ELR (cell line): ENCODE measurements at places on chromosomes 4 and X.

GRCh38 chr4:95637043-95637600 lies 88.3 kb upstream of the UNC5C start:
- DNase-seq, result no peak

GRCh38 chrX:37776987-37777325 lies 2.9 kb upstream of the CYBB start:
- DNase-seq, result no peak

DNA sequence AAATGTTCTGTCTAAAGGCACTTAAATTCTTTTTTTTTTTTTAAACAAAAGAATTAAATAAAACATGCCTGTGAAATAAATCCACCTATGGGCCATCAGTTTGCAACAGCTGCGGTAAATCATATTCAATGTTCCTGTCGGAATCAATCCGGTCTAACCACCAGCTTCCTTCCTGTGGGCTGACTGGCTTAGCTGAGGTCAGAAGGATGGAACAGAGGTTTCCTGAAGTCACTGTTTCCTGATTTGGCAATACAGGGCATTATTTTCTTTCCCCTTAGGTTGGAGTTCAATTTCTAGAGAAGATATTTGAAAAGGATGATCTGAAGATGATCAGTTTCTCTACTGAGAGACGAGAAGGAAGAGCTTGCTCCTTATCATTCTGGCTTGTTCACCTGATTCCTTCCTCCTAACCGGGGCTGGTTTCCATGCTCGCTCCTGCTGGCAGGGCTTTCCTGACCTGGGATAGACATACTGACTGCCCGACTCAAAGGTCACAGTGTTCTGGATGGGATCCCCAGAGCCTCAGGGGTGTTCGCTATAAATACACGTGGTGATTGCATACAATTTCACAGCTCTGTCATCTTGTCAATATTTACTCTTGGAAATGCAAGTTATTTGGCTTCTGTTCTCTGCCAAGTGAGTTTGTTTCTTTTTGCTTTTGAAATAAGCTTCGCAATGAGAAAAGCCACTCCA lies 21.7 kb downstream of the PDLIM3 start:
- peak; percentile 58 for DNase-seq

DNA sequence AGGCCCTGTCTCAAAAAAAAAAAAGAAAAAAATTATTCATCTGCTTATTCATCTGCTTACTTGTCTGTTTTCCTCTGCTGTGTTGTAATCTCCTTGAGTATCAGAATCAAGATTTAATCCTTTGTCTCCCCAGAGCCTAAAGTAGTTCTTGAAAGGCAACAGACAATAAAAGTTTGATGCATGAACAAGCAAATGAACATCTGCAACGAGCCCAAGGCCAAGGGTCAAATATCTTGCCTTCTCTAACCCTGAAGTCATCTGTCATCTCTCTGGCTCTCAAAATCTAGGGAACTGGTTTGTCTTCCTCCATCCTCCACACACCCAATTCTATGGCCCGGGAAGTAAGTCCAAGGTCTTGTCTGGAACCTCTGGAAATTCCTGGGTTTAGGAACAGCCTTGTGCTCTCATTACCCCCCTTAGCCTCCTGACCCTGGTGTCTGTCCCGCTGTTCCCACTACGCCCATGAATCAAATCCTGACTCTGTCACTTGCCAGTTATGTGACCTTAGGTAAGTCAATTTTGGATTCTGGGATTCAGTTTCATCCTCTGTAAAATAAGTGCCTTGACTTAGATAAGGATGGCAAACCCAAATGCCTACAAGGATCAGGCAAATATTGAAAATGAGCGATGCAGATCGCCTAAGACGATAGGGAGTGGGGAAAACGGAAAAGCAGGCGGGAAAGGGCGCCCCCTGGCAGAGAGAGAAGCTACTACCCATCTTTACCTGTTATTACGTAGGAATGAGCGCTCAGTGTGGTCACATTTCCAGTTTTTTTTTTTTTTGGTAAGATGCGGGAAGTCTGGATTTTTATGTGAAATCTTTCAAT lies 102.7 kb upstream of the DHX15 start:
- peak; percentile 10 for DNase-seq

DNA sequence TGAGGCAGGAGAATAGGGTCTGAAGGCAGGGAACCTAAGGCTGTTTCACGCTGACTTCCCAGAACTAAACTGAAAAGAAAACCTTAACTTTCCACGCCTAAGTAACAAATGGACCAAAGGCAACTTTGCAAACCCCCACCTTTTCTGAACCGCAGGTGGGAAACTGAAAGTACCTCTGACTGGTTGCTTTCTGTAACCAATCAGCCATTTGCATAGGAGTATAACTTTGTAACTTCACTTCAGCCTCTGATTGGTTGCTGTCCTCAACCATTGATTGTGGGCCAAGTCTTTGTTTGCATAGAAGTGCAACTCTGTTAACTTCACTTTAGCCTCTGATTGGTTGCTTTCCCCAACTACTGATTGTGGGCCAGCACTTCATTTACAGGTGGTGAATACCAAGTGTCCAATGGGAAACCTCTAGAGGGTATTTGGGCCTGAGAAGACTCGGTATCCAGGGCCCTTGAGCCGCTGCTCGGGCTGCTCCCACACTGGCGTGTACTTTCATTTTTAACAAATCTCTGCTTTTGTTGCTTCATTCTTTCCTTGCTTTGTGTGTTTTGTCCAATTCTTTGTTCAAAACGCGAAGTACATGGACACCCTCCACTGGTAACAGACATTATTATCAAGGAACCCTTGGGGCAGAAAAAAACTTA lies 121.6 kb upstream of the CBR4 start:
- no peak for DNase-seq

GRCh38 chr4:105277702-105278101 lies 131.0 kb downstream of the TET2 start:
- no peak for DNase-seq

DNA sequence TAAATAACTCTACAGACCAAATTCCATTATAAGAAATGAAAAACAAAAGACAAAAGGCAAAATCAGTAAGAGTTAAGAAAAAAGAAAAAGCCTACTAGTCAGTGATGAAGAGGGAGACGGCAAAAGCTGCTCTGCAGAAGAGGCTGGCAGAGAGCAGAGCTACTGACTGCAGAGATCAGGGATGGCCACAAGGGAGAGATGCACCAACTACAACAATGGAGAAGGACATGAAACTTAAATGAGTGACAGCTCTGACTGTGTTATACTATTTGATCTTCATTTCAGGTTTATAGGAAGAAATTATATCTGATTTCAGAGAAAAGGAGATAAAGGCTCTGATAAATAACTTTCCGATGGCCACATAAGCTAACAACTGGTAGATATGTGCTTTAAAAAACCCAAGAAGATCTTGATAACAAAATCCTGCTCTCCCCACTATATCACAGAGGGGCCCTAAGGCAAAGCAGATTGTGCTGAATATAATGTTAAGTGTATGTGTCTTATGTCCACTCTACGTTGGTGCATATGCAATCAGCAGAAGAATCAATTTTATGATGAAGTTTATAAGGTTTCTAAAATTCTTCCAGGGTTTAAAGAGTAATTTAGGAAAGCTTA lies 58.4 kb upstream of the COX18 start:
- peak; percentile 23 for DNase-seq

- no peak for DNase-seq
Measured at GRCh38 chr4:8280158-8280875, 10.8 kb downstream of the HTRA3 start.

DNA sequence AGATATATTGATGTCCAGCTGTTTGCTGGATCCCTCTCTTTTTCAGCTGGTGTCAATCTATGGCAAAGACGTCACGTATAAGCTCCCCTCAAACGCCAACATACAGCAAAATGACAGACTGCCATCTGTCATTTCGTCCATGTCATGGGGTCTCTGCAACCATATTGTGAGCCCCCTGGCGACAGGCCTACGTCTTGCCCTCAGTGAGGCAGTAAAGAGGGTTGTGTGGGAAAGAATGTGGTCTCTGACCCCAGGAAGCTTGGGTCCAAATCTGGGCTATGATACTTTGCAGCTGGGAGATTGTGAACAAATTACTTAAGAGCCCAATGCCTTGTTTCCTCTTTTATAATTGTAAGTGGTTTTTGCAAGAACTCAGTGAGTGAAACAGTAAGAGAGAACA lies 7.4 kb downstream of the SUPT20HL2 start:
- DNase-seq, result no peak

DNA sequence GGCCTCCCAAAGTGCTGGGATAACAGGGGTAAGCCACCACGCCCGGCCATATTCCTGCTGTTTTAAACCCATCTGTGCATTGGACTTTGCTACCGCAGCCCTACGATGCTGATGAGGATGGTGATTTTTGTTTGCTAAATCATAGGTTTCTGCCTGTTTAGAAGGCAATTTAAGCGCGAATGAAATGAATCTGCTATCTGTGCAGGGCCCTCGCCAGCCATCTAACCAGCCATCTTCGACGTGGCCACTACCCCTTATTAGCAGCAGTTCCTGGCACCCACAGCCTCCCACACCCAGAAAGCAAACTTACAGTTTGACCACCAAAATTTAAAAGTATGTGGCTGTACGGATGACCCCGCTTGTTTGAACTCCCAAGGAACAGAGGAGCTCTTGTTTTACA lies 178.5 kb downstream of the SHOX start:
- no peak for DNase-seq

DNA sequence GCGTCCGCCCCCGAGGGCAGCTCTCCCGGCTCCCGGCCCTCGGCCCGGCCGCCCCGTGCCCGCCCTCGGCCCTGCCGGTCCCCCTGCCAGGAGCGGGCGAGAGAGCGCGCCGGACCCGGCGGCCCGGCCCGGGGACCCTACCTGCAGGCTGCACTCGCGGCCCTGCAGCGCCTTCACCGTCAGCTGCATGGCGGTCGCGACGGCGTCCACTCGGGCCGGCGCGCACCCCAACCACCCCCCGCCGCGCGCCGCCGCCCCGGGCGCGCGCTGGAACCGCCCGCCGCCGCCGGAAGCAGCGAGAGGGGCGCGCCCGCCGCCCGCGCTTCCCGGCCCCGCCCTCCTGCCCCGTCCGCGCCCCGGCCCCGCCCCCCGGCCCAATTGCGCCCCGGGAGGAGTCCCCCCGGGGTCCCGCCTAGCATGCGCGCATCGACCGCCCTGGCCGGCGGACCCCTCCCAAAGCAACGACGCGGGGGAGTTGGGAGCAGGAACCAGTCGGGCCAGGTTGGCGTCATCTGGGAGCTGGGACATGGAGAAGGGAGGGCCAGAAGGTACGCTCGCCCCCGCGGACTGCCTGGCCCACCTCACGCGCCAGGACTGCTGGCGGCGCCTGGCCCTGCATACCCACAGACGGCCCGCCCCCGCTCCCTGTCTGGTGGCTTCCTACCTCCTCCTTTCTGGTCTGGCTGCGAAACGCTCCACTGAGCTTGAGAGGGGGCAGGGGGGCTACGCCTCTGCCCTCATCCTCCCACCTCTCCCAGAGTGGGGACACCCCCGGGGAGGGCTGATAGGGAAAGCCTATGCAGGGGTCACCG lies at the start of gene UBL4A:
TSS of gene UBL4A (minus strand) at position 220 of the 812 bp plus-strand sequence. CDS start at position 189, 31 bp downstream.
- peak; percentile 58 for DNase-seq

DNA sequence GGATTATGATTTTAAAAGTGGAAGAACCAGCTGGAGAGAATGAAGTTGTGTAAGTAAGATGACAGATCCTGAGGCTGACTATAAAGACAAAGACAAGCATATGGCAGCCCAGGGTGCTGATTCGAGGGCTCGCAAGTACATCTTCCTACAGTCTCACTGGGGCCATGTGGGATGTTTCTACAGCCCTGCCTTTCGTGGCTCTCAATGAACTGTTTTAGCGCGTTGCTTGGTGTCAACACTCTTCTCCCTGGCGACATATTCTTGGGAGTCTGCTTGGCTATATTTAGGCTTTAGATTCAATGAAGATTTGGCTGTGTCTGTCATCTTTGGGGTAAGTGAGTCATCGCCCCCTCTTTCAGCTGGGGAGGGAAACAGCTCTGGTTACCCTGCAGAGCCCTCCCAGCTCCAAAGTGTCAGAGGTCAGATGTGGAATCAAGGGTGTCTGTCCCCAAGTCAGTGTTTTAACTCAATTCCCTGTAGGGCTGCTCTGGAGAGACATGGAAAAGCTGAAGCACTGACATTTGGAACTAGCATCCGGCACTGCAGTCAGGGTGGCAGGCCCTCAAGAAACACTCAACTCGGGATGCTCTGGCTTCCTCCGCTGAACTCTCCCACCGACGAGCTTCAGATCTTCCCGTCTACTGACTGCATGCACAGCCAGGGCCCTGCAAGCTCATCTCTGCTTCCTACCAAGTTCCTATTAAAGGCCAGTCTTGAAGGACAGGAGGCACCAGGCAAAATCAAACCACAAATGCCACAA lies 65.7 kb downstream of the GATB start:
- DNase-seq, result no peak

GRCh38 chr4:184322328-184323025 lies 104.8 kb upstream of the ENPP6 start:
- DNase-seq, result peak; percentile 6

DNA sequence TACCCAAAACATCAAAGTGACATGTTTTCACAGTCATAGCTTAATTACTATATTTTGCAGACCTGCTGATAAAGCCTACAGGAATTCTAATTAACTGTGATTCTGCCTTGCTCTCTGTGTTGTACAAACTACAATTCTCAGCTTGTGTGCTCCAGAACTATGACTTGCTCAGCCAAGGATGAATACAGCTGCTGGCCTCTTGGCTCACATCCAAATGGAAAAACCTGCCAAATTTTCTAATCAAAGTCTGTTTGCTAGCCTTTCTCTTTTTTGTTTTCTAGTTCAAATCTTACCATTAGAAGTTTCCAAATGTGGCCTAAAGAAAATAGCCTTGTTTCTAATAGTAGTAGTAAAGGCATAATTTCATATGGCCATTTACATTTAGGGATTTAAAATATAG lies 1176.8 kb downstream of the FAM133A start:
- DNase-seq, result no peak

DNA sequence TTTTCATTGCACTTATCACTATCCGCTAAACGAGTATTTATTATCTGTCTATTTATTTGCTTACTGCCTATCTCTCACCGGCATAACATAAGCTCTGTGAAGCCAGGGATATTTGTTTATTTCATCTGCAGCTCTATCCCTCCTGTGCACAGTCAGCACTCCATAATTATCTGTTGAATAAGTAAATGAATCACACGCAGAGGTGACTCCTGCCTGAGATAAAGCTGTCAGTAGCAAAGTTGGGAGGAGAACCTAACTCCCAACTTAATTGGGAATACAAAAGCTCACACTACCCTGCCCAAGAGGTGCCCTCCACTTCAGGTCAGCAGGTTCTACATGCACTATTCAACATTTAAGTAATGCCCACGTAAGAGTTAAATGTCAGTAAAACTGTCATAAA lies 85.7 kb downstream of the CORIN start:
- no peak for DNase-seq

GRCh38 chr4:71441186-71442169 lies 102.7 kb downstream of the SLC4A4 start:
- peak; percentile 27 for DNase-seq
